Bladder microvascular endothelial cell (primary cell): ENCODE measurements at places on chromosomes 11 and 22. TPM values are rescaled to one million over a fixed set of nuclear protein-coding genes. Genes with fewer than 3 reads are reported as not detected.

The KRTAP5-11 gene
- not detected in 2 replicates for total RNA-seq

The PDE3B gene
- total RNA-seq = 0.13 and 0.16 TPM in 2 replicates

The TCN2 gene
- total RNA-seq = 25.6 and 65.6 TPM in 2 replicates

The P2RY6 gene
- total RNA-seq = not detected in 2 replicates

The CHRDL2 gene
- total RNA-seq = not detected in 2 replicates

The NLRX1 gene
- 11.7 and 19.3 TPM in 2 replicates for total RNA-seq

The TRIM49B gene
- total RNA-seq = not detected in 2 replicates

The TMPRSS5 gene
- 0.13 and 0.16 TPM in 2 replicates for total RNA-seq

The ARHGAP42 gene
- 0.97 and 28.2 TPM in 2 replicates for total RNA-seq

The SPDYC gene
- not detected in 2 replicates for total RNA-seq
